CD8-positive, alpha-beta memory T cell (primary cell): ENCODE measurements at places on chromosomes 6 and 20.

- no peak overlapping the region for H3K27ac ChIP-seq
Observed at GRCh38 chr20:62344782-62345181, 22.3 kb downstream of the LAMA5 start.

GRCh38 chr20:44573501-44573869 lies 8.9 kb upstream of the PKIG start:
- no peaks in the 10 kb centered on the region for H3K36me3 ChIP-seq
- no peaks in the 10 kb centered on the region for H3K4me1 ChIP-seq
- no peaks in the 10 kb centered on the region for H3K27me3 ChIP-seq
- DNase-seq = no peak

- no peaks in the 10 kb centered on the region for H3K4me1 ChIP-seq
- DNase-seq = no peak
- H3K27ac ChIP-seq = no peak overlapping the region
- no peak overlapping the region for H3K4me3 ChIP-seq
- no peaks in the 10 kb centered on the region for H3K27me3 ChIP-seq
Observed at GRCh38 chr6:146989860-146990259, 214.4 kb upstream of the STXBP5 start.

- H3K4me1 ChIP-seq = no peaks in the 10 kb centered on the region
- H3K27me3 ChIP-seq = no peaks in the 10 kb centered on the region
- no peak overlapping the region for H3K27ac ChIP-seq
- DNase-seq = no peak
Observed at GRCh38 chr6:112193117-112193516, 61.2 kb downstream of the LAMA4 start.

- no peaks in the 10 kb centered on the region for H3K27me3 ChIP-seq
- H3K36me3 ChIP-seq = no peaks in the 10 kb centered on the region
- H3K4me1 ChIP-seq = peaks cover 39% of the 10 kb centered on the region
- H3K27ac ChIP-seq = no peak overlapping the region
Observed at GRCh38 chr6:11370191-11371018, 137.9 kb upstream of the NEDD9 start.

DNA sequence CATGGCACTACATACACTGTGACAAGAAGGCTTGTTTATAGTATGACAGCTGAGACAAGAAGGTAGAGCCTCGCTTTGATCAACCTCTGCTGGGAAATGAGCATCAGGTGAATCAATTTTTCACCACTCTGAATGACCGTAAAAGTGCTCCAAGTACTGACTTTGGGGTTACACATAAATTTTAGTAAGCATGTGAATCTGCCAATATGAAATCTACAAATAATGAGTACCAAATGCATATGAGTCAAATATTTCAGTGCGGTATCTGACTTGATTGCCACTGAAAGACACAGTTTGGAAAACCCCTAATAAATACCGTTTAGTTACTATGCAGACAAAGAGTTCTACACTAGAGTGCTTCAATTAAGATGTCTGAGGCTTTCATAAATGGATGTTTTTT lies 77.8 kb downstream of the ATG5 start:
- no peak for DNase-seq
- no peak overlapping the region for H3K27ac ChIP-seq
- no peaks in the 10 kb centered on the region for H3K27me3 ChIP-seq
- H3K4me1 ChIP-seq = no peaks in the 10 kb centered on the region

DNA sequence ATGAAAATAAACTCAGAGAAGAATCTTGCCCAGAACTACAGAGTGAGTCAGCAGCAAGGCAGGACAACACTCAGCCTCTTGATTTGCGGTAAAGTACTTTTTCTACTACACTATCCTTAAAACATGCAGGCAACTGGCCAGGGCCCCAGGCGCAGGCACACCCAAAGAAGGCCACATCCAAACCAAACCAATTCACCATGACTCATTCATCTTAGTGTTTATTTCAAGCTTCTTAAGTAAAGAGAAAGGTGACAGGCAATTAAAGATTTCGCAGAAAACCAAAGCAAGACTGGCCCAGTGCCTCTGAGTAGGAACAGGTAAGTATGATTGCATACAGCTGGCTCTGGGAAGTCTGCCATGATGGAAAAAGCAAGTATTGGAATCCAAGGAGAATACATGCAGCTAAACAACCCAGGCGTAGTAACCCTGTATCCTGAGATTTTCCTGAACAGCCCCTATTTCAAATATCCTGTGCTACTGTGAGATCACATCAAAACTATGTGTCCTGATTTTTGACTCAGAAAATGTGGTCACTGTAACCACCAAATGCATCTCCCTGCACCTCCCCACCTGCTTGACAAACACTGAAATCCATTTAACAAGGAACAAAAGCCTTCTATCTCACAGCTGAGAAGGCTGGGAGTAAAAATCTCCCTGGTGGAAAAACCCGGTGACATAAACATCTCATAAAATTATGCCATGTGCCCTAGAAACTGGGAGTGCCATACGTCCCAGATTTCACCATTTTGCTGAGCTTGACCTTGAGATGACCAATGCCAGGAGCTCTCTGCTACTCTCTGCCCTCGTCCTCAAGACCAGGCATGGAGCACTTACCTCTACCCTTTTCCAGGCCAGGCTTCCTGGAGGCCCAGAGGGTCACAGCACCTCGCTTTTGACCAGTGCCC lies 12.4 kb downstream of the WFDC3 start:
- H3K27me3 ChIP-seq = no peaks in the 10 kb centered on the region
- H3K27ac ChIP-seq = no peak overlapping the region
- no peaks in the 10 kb centered on the region for H3K36me3 ChIP-seq

GRCh38 chr20:42982218-42982617 lies 207.5 kb downstream of the PTPRT start:
- no peak overlapping the region for H3K27ac ChIP-seq
- no peaks in the 10 kb centered on the region for H3K4me1 ChIP-seq
- no peaks in the 10 kb centered on the region for H3K27me3 ChIP-seq
- H3K36me3 ChIP-seq = no peaks in the 10 kb centered on the region

GRCh38 chr20:44004306-44004915 lies 89.8 kb downstream of the TOX2 start:
- no peak for DNase-seq
- H3K4me3 ChIP-seq = no peak overlapping the region
- no peak overlapping the region for H3K27ac ChIP-seq
- no peaks in the 10 kb centered on the region for H3K36me3 ChIP-seq
- no peaks in the 10 kb centered on the region for H3K27me3 ChIP-seq

DNA sequence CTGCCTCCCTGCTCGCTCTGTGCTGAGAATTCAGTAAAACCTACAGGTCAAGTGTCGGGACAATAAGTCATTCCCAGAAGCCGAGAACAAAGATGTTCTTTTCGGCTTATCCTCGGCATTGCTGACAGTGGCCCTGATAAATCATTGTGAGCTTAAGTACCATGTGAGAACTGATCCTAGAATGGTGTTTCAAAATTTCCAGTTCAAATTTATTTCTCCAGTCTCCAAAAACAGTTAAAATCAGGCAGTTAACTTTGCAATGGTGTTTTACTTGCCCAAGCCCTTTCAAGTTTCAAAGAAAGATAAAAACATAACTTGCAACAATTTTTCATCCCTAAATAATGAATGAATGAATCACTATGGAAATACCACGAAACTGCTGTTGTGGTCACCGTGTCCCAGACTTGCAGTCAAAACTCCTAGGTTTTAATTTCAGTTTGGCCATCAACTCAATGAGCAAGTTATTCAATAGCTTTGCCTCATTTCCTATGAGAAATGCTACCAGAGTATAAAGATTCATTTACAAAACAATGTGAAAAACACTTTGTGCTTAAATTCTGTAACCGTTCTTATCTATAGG lies 4.3 kb downstream of the ATP5F1E start:
- DNase-seq = no peak
- H3K27ac ChIP-seq = no peak overlapping the region
- peaks cover 50% of the 10 kb centered on the region for H3K4me1 ChIP-seq

DNA sequence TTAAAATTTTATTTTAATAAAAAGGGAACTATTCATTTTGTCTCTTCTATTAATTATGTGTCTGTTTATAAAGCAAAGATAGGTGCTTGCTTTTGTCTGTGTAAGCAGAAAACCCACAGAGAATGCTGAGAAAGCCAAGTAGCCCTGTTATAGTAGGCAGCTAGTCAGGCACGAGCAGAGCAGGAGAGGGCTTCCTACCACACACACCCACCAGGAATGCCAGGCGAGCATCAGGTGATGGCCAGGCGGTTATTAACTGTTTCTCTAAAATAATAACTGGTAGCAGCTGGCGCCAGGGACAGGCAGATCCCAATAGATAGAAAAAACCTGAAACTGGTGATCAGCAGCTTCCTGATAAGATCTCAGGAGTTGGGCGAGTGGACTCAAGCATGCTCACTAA lies 15.7 kb downstream of the C6orf15 start:
- H3K4me3 ChIP-seq = no peak overlapping the region
- H3K4me1 ChIP-seq = peaks cover 44% of the 10 kb centered on the region
- no peak overlapping the region for H3K27ac ChIP-seq
